ENCODE measurements at places on chromosomes 1 and 21.

- no peak for DNase-seq
Observed at GRCh38 chr1:228120857-228121489, 11.9 kb upstream of the MRPL55 start.

DNA sequence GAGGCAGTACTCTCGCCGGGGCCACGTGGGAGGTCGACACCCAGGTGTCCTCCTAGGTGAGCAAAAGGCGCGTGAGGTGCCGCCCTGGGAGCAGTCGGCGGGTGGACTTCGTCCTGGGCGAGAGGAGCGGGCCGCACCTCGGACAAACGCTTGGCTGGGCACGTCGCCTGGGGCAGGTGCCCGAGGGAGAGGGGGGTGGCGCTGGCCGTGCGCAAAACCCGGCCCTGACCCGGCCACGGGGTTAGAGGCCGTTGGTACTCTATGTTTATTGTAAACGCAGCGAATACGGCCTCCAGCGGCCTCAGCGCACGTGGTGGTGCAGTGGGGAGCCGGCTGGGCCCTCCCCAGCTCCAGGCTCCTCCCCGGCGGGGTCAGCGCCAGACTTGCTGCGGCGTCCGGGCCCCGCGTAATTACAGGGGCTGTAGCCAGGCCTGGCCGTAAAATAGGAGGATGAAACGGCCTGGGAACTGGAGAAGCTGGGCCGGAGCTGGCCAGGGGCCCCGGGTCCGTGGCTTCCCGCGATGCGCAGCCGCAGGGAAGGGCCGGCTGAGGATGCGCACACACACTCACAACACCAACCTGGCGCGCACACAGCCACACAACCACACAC is 1.6 kb upstream of the EFNA1 start:
- no peak for DNase-seq

DNA sequence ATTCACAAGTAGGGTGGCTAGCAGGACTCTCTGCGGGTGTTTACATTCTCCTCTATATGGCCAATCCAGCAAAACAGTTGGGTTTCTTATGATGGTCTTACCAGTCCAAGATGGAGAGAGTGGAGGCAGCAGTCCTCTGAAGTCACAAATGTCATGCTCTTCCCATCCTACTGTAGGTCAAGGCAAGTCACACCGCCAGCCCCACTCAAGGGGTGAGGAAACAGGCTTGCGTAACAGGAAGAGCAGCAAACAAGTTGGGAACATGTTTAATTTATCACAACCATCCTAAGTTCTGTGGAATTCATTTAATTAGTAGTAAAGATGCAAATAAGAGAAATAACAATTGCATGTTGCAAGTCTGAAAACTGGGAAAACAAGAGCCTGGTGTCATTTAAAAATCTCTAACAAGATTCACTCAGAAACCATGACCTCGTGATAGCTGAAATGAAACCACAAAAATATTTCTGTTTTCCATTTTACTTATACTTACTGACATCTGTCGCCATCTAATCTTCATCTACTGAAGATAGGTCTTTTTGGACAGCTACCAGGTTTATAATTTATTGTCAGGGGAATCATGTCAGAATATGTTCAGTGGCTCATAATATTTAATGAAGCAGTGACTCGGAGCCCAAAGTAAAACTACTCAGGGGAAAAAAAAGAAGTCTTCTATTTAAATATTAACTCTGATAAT is 349.1 kb upstream of the FMN2 start:
- no peak for DNase-seq

DNA sequence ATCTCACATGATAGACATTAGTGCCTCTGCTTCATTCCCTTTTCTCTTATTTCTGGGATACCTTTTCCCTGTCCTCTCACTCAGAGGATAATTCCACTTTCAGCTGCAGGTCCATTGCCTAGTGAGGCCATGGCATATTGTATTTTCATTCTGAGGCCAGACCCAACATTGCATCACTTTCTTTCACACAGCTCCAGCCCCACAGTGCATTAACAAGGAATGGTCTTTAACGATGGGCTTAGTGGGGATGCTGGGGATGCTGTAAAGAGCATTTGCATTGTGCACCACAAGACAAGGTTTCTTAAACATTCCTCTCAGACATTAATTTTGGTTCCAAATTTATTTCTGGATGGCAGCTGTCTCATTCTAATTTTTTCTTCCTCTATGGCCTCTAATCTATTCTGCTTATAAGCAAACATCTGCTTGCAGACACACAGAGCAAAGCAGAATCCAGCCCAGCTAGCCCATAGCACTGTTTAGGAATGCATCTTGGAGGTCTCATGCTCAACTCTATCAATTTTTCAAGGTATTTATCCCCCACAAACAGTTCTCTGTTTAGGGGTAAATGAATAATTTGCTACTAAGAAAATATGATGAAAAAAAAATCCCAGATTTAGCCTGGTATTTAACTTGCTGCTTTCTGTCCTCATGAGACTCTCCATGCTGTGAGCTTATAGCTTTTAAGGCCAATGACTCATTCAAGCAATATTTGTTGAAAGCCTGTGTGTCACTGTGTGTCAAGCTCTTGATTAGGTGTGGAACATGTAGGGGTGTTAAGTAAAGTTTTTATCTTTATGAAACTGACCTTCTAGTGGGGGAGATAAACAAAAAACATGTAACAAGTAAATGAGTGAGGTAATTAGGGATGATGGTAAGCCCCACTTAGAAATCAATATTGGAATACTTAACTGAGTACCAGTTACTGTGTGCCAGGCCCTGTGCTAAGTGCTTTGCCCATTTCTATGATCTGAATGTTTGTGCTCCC is 44.5 kb upstream of the CCDC190 start:
- DNase-seq, result peak; percentile 24

DNA sequence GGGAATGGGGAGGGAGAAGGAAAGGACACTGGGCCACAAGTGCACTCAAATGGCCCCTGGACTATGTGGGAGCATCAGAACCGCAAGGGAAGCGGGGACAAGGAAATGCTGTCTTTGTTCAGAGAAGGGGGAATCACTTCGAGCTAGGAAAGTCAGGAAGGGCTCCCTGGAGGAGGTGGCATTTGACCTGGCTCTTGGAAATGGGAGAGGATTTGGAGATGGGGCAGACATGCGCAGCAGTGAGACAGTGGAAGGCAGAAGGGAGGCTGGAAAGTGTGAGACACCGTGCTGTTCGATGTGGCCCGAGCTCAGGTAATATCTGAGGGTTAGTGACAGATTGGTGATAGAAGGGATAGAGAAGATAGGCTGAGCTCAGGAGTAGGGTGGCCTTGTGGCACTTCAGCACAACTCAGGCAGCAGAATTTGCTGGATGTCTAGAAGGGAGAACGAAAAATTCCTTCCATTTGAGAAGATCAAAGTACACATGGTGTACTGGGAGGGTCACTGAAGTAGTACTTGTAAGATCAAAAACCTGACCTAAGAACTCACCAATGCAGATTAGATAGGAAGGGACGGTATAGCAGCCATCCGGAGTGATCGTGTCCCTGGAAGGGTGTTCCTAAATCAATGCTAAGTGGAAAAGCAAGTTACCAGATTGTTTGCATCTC is 25.4 kb downstream of the SLC1A7 start:
- DNase-seq, result no peak

- DNase-seq, result no peak
Observed at GRCh38 chr1:81780705-81781454, 19.9 kb upstream of the ADGRL2 start.

DNA sequence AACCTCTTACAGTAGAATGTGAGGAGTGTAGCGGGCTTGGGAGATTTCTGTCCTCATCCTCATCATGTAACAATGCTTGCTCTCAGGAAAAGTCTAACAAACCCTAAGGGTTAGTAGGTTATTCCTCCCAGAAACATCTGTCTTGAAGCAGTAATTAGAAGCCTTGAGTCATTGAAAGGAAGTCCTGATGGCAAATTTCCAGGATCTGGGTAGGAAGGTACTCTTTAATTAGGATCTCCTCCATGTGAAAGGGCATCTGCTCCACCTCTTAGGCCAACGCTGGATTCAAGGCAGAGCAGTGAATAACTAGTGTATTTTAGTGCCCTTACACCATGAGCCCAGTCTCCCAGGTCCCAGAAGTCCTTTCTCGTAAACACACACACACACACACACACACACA is 106.6 kb upstream of the BARHL2 start:
- DNase-seq, result no peak

GRCh38 chr1:67948151-67949080 is 102.0 kb downstream of the DIRAS3 start:
- DNase-seq, result peak; percentile 36

DNA sequence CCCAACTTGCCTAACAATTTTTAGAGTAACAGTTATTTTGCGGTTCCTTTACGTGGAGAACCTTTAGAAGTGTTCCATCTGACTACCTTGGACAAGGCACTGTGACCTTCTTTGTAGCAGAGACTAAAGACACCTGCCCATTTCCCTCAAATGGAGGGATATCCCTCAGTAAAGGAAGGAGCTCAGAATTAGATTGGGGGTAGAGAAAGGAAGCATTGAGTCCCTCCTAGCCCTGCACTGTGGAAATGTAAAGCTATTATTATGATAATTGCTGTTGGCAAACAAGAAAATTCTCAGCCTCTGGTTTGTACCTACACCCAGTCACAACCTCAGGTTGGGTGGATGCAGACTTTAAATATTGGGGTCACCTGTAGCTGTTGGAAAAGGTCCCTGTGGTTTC is 72.6 kb upstream of the MACF1 start:
- no peak for DNase-seq

DNA sequence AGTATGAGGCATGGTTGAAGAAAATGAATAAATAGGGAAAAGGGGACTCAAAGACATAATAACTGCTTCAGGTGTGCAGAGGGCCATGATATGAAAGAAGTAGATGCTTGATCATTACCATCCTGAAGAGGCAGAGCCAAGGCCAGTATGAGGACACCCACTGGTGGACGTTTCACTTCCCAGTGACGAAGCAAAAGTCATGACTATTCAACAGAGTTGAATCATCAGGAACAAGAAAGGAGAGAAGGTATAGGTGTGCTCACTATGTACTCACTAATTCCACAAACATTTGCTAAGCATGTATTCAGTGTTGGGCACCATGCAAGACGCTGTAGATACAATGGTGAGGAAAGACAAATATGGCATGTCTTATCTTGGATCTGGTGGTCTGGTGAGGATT is 319.2 kb upstream of the RUNX1 start:
- DNase-seq, result no peak

DNA sequence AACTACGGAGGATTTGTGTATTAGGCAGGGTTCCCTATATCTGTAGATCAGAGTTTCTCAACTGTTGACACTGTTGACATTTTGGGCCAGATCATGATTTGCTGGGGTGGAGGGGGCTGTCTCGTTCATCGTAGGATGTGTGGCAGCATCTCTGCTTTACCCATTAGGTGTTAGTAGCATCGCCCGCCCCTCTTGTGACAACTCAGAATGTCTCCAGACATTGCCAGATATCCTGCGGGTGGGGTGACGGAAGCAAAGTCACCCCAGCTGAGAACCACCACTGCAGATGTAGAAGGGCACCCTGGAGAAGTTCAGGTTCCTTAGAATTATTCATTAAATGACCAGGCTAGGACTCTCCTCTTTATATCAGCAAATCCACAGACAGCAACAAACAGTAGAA is 125.9 kb downstream of the CLIC6 start:
- DNase-seq, result no peak

DNA sequence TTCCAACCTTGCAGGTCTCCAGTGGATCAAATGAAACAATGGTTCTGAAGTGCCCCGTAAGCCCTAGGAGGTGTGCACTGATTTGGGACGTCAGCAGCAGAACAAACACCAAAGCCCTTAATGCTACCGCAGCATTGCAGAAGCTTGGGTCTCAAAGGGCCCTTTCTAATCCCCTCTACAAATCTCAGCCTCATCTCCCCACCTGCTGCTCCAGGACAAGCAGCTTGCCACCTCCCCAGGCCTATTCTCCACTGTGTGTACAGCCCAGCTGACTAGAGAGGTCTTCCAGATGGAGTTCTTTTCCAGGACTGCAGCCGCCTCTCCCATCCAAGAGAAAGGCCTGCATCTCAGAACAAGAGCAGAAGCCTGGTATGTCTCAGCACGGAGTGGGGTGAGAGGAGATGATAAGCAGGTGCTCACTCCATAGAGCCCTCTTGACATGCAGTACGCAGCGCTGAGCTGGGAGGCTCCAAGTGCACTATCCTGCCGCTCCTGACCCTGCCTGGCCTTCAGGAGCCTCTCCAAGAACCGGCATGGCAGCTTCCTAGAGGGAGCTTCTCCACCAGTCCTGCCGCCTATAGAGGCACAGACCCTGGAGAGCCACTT is 46.3 kb downstream of the MRPL37 start:
- no peak for DNase-seq

- no peak for DNase-seq
Observed at GRCh38 chr1:234218078-234218477, 155.2 kb upstream of the COA6 start.

DNA sequence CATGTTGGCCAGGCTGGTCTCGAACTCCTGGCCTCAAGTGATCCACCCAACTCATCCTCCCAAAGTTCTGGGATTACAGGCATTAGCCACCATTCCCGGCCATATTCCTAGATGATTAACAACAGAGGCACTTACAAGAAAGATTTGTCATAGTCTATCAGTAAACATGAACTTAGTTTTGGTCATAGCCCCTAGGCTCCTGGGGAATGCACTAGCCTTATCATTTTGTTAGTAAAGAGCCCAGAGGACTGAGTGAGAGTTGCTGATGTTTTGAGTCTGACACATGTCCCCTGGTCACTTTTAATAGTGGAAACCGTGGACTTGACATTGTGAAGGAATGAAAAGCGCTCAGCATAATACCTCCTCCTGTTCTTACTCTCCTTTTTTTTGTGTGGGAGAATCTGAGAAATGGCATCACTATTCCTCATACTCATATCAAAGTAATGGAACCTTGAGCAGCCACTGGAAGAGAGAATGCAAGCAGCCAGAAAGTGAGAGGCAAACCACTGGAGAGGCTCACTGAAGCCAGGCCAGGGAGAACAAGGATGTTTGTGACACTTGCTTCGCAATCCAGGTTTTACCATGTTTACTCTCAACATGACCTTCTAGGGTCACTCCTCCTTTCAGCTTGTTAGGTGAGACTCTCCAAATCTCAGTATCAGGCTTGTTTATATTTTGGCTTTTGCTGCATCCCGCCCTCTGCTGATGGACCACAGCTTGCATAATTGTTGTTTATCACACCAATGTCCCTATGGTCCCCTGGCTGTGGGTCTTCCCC is 14.8 kb downstream of the ATP1B1 start:
- DNase-seq, result no peak

- peak; percentile 89 for DNase-seq
Observed at GRCh38 chr1:203340112-203340790, 10.7 kb downstream of the FMOD start.

- no peak for DNase-seq
Observed at GRCh38 chr1:53145051-53145600, 2.7 kb upstream of the SLC1A7 start.

GRCh38 chr1:94322696-94323095 is 85.3 kb upstream of the ARHGAP29 start:
- DNase-seq, result no peak
